ENCODE measurements at places on chromosomes 12 and 14. TPM values are rescaled to one million over a fixed set of nuclear protein-coding genes. Genes with fewer than 3 reads are reported as not detected.

MMP17 gene
- total RNA-seq, result 0.39 TPM

PPP4R4 gene
- total RNA-seq, result 2.2 TPM

AREL1 gene
- total RNA-seq, result 50.2 TPM

MUCL1 gene
- not detected for total RNA-seq

MDGA2 gene
- total RNA-seq, result not detected

All from activated T-helper 1 cell treated with anti-CD3 and anti-CD28 coated beads, Interleukin-12 subunit alpha, Interleukin-12 subunit beta, Interleukin-2, Interleukin-4 antibody, amounts not matched to agents 30 ng/mL and 10 ng/mL and 1 ng/mL, durations not matched to agents 14 hours and 24 hours and 36 hours (primary cell).